Left ventricle myocardium superior (tissue), 1 donor: ENCODE measurements at places on chromosomes 11 and 22.

GRCh38 chr11:26712497-26712896, 9.4 kb downstream of the SLC5A12 start:
- DNase-seq: no peak

GRCh38 chr11:898143-898511, 12.5 kb downstream of the CHID1 start:
- DNase-seq: no peak

- DNase-seq: no peak
Observed at GRCh38 chr11:86196085-86196696, 48.4 kb upstream of the EED start.

DNA sequence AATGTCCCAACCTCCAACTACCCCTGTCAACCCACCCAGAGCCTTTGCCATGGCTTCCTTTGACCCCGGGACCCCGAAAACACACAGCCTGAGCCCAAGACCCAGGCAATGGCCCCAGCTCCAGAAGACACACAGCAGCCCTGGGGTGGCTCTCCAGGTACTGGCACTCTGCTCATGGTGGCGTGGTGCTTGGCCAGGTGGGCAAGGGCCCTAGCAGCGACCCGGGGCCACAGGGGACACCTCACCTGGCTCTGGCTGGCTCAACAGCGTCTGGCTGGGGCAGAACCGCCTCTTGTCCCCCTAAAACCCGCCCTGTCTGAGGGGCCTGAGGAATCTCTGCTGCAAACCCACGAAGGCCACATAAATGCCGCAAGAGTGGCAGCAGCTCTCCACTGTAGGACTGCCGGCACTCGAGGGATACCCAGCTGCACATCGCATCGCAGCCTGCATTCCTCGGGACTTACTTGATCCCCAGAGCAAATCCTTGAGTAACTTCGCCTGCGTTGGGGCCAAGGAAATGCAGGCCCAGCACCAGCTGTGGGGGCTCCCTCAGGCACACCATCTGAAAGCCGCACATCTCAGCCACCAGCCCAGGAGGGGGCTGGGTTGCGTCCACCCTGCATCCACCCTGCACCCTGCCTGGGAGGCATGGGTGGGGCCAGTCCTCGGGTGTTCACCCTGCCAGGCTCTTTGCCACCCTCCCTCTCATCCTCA, 23.1 kb upstream of the GNB1L start:
- peak; percentile 21 for DNase-seq

DNA sequence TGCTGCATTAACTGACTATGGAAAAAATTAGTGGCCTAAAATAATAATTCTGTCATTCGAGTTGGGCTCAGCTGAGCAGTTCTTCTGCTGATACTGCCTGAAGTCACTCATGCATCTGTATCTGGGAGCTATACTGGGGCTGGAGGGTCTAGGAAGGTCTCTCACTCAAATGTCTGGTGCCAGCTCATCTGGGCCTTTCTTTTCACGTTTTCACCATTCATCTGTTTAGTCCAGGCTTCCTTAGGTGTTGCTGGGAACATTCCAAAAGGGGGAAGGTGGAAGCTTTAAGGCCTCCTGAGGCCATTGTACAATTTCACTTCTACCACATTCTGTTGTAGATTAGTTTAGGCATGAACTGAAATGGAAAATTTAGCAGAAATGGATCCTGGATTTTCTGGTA, 28.0 kb downstream of the YAP1 start:
- DNase-seq: no peak

DNA sequence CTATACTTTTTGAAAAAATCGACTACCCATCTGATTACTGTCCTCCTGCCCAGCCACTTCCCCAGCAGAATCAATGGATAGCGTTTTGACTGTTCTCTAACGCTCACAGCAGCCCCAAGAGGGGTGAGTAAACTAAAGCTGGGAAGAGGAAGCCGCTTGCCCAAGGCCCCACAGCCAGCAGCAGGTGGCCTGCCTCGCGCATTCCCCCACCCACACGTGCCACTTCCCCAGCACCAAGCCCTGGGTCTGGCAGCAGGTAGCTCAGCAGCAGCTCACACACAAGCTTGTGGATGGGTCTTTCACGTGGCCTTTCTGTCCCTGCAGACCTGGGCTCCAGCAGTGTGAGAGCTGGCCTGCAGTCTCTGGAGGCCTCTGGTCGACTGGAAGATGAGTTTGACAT, 34.3 kb downstream of the TOM1 start:
- DNase-seq: no peak

- DNase-seq: no peak
Observed at GRCh38 chr11:126181939-126182730, 29.3 kb downstream of the RPUSD4 start.

- DNase-seq: no peak
Observed at GRCh38 chr22:45649809-45650208, 21.8 kb upstream of the ATXN10 start.

GRCh38 chr22:45740236-45740635, 68.6 kb downstream of the ATXN10 start:
- no peak for DNase-seq

DNA sequence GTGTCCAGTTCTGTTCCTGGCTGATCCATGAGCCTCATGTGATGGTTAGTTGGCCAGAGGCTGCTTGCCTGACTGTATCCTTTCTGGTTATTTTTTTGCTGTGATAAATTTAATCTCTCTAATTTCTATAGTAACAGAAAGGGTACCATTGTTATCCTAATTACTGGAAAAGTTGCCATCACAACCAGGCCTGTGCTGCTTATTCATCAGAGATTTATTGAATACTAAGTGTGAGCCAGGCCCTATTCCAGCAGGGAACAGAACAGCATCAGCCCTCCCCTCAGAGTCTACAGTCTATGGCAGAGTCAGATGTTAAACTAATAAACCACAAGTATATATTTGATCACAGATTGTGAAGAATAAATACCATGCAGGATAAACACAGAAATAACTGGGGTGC, 86.8 kb downstream of the DEPDC5 start:
- no peak for DNase-seq

DNA sequence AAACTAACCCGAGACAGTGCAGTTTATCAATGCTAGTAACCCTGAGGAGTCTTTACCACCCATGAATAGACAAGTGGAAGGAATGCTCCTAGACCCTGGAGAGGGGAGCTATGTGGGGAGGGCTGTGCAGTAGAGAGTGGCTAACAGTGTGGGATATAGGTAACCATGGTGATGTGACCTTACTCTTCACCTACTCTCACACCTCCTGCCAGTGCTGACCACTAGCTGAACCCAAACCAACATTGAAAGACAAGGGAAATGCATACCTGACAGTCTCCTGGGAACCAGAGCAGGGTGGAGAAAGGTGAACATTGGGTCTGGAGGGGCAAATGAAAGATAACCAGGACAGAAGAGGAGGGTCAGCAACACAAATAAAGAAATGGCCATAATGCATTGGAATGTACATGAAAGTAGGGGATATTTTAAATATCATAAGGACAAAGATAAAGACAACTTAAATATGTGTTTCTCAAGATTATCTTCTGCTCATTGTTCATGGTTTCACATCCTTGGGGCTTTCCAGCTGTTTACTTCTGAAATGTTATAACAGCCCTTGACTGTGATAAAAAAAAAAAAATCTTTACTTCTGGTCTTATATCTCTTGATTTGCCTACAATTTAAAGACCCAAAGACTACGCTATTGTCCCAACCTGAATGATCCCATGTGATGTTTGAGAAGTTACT, 983.3 kb upstream of the TENM4 start:
- DNase-seq: no peak

DNA sequence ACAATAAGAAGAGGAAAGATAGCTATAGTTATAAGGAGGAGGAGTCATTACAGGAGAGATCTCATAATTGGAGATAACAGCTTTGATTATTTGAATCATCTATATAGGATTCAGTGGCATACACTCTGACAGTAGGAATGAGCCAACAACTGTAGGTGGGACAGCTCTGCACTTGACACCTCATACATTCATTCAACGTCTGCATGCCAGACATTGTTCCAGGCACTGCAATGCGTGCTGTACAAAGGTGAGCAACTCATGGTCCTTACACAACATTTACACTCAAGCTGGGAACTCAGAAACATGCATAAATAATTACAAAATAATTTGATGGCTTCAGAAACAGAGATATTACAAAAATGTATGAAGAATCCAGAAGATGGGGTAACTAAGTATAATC, 154.3 kb downstream of the MSANTD4 start:
- DNase-seq: no peak

DNA sequence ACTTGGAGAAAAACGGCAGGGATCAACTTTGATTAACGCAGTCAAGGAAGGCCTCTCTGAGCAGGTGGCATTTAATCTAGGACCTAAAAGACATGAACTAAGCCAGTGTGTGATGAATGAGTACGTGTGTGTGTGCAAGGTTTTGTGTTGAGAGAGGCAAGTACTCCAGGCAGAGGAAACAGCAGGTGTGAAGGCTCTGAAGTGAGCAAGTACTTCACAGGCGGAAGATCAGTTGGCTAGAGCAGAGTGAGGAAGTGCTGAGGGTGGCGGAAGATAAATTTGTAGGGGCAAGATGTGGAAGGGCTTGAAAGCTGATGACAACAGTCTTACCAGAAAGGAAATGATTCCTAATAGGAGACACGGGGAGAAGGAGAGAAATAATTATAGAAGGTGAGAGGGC, 6.8 kb downstream of the APIP start:
- no peak for DNase-seq

DNA sequence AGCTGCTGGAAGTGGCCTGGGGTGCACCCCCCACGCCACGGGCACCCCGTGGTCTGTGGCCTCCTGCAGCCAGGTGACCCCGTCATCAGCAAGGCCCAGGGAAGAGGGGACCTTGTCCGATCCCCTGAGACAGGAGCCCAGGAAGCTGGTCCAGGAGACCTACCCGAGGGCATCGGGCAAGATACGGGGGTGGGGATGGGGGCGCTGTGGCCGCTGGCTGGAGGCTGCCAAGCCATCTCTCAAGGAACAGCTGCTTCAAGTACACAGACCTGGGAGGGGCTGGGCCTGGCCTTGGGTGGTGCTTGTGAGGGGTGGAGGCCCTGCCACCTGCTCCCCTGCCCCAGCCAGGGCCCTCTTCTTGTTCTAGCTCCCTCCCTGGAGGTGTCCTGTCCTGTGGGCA, 1272.1 kb downstream of the BRD1 start:
- no peak for DNase-seq

DNA sequence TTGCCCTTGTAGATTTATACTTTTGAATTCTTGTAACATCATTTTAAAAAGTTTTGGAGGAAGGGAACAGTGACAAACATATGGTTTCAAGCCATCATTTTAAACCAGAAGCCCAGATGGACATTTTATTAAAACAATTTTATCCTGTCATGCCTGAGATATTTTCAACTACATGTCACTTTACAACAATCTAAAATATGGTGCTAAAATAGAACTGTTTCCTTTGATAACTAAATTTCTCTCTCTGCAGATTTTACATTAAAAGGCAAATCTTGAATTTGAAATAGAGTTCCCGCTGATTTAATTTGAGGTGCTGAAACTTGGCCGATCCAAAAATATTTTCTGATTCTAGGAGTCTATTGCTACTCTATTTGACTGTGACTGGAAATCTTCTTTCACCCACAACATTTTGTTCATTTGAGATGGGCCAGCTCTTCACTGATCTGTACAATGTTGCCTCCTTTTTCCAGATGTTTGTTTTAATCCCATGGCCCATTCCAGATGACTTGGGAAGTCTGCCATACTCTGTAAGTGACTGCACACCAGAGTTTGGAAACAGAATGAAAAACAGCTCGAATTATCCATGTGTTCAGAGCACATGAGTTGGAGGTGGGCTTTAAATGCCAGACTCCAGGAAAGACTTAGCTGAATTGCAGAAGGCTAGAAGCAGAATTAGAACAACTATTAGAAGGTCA, 402.5 kb downstream of the TMEM135 start:
- no peak for DNase-seq

- DNase-seq: no peak
Observed at GRCh38 chr11:19840961-19841360, 128.3 kb downstream of the NAV2 start.

DNA sequence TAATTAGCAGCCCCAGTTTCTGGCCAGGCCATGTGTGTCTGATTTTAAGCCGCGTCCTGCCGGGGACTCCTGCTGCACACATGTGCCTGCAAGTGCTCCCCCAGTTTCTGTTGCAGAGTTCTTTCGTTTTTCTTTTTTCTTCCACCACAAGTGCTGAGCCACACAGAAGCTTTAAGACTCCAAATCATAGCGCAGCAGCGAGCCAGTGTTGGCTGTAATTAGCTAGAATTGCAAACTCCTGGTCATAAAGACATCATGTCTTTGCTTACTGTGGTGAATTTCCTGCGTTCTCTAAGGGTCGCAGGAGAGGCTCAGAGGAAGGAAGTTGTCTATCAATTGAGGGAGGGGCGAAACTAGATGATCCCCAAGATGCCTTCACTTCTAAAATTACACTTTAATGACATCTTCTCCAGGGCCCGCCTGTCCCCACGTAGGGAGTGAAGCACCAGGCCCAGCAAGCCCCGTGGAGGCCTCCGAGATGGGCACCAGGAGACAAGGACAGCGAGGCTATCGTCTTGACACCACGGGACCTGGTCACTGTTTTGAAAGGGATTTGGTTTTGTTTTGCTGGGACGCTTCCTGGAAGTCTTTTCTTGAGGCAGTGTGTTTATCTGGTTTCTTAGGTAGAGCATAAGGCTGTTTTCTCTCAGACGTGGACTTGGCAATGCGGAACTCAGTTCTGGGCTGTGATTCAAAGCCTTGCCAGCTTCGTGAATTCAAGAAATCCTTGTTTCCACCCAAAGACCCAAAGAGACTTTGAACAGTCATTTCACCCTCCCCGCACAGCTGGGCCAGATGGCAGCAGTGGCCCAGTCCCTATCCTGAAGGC, 71.8 kb downstream of the UBASH3B start:
- no peak for DNase-seq

GRCh38 chr22:41359376-41359775, 22.4 kb upstream of the TEF start:
- DNase-seq: no peak

DNA sequence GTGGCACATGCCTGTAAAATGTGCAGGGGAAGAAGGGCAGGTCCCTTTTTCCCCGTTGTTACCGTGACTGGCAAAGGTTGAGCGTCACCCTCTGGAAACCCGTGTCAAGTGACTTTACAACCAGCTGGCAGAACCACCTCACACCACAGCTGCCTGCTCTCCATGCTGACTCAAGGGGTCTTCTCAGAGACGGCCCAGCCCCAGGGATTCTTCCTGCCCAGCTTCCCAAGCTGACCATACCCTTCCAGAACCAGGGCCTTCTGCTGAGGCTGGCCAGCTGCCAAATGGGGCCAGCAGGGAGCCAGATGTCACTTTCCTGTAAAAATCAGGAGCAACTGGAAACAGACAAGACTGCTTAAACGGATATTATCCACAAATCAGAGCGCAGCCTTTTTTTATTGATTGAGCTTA, 6.3 kb downstream of the PC start:
- DNase-seq: no peak

DNA sequence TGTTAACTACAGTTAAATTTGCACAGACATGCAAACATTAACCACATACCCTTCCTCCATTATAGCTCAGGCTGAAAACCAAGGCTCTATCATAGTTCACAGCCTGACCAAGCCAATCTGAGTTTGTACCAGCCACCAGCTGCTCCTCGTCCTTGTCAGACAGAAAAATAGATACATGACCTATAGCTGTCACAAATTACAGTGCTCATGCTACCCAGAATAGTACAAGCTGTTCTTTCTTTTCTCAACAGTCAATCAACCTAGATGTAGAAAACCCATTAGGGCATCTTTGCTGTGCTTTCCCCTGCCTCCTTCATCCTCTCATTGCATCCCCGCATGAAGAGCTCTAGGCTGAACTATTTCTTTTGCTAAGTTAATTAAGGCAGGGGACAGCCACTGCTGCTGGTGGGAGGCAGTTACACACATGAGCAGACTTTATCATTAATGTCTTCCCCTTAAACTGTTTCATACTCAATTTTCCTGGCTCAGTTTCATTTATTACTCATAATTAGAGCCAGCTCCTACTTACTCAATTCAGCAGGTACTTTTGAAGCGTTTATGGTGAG, 148.3 kb downstream of the TRPC6 start:
- DNase-seq: no peak
